ENCODE measurements at places on chromosomes 4 and X.

GRCh38 chr4:72094059-72094797 lies 62.4 kb downstream of the NPFFR2 start:
- DNase-seq, result no peak

GRCh38 chrX:40097504-40098263 lies at the start of gene BCOR:
BCOR (minus strand) TSS chrX:40097958; CDS start chrX:40077929, 20,029 bp downstream.
- peak; percentile 62 for DNase-seq

DNA sequence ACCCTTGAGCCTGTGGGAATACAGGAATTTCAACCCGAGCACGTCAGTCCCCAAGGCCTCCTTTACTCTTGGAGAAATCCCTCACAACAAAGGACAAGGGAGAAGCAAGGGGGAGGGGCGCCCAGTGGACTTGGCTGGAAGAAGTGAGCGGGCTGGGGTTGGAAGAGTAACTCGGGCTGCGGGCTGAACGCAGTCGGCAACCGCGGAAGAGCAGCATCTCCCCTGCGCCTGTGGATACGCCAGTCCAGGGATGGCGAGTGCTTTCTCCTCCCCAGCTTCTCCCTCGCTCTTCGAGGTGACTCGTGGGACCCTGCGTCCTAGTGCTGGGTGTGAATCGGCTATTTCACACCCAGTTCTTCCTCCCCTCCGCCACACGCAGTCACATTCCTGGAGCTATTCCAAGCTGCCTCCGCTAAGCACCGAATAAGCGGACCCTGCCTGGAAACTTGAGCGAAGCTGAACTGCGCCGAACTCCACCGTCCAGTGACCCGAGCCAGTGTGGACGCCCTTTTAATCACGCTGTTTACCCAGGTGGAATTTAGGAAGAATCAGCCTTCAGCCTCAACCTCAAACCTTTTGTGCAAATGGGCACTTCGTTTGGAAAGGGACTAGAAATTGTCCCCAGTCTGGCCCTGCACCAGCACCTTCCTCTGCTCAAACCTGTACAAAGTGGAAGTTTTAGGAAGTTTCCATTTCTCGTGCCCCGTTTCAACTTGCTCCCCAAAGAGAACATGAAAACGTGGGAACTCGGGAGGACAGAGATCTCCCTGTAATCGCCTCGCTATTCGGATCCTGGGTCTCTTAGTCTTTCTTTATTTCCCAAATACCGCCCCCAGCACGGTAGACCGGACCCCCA lies 64.3 kb upstream of the WDR17 start:
- DNase-seq, result no peak

DNA sequence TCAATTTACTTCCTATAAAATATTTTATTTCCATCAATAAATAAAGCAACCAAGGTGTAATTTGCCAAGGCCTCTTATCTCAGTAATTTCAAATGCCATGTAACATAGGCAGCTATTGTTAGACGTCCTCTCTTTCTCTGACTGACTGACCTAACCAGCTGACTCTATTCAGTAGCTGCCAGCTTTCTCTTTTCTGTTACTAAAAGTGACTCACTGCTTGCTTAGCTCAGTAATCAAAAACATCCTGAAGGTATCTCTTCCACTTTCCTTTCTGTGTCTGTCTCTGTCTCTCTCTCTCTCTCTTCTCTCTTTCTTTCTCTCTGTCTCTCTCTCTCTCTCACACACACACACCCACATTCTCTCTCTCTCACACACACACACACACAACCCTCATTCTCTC lies 134.2 kb downstream of the SPOCK3 start:
- DNase-seq, result no peak

DNA sequence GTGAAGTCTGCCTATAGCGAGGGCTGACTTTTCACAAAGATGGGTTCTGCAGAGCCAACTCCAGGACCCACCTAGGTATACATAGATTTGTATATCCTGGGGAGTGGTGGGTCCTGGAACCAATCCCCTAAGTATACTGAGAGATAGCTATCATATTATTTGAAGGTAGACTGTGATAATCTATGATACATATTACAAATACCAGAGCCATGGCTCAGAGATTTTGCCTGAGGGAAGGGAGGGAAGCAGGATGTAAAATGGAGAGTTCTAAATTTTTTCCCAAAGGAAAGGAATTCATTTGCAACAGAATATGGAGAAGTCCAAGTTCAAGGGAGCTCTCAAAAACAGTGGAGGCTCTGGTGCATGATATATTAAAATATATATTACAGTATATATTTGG lies 7.2 kb downstream of the TCEAL3 start:
- DNase-seq, result no peak

DNA sequence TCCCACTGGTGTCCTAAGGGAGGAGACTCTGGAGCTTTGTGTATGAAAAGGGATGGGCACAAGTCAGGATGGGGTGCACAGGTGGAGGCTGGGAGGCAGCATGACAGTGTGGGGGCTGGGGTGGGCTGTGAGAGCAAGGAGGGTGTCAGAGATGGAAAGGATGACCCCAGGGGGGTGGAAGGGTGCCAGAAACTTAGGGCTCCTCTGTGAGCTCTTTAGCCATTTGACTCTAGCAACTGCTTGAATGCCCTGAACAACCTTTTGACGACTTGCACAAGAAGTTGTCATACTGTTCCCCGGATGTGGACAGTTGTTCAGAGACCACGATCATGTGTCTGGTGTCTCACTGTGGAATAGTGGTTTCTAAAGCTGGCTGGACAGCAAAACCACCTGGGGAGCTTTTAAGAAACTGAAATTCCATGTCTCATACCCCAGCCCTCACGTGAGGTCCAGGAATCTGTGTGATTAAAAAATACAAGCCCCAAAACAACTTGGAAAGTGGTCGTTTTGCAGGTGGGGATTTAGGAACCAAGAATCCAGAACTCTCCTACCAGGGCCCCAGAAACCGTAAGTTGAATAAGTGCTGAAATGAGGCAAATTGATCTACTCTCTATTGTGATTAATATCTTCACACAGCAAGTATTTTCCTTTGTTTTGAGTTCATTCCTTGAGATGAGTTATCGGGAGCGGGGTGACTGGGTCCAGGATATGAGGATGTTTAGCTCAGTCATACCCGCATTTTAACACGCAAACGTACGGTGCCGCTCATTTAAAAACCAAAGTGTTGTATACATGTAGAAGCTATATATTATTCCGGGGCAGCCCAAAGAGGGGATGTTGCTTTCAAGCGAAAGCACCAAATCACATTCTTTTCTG lies 3.4 kb downstream of the RHOH start:
- DNase-seq, result peak; percentile 45
